Left ventricle myocardium inferior (tissue), 1 donor: ENCODE measurements at places on chromosomes 16 and 17. TPM values are rescaled to one million over a fixed set of nuclear protein-coding genes. Genes with fewer than 3 reads are reported as not detected.

The SPAG9 gene
- 43.8 TPM for total RNA-seq

DNA sequence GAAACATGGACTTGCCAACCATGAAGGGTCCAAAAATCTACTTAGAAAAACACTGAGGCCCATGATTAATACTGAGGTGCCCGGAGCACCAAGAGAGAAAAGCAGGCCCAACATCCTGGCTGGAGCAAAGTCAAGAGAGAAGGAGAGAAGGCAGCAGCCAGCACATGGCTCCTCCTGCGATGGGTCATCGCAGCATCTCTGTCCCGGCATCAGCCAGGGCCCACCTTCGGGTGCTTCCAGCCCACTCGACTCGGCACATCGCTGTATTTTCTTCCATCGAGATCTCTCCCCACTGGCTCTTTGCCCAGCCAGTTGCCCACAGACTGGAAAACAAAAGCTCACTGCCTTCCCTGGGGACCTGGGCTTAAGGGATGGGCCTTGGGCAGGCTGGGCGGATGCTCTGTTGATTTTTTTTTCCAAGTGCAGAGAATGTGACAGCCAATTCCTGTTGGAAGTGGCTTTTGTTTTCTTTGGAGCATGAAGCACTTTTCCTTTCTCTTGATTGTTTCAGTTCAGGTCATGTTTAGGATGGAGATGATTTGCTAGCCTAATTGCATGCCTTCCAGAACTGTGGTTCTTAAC lies 58.1 kb downstream of the CYB5B start:
- DNase-seq = peak; percentile 72

GRCh38 chr16:6331770-6332169 lies 1000.9 kb upstream of the RBFOX1 start:
- no peak for DNase-seq

- no peak for DNase-seq
Measured at GRCh38 chr17:66337866-66338485, 35.6 kb downstream of the PRKCA start.

- no peak for DNase-seq
Measured at GRCh38 chr17:34356194-34356593, at the start of gene CCL13. Gene CCL13, plus strand, starts transcription at chr17:34356480. Its CDS starts 47 bp downstream, at chr17:34356527.

- DNase-seq = no peak
Measured at GRCh38 chr17:50115756-50116155, 14.2 kb downstream of the SAMD14 start.

GRCh38 chr17:82204831-82205719 lies 7.6 kb downstream of the CCDC57 start:
- DNase-seq = no peak

DNA sequence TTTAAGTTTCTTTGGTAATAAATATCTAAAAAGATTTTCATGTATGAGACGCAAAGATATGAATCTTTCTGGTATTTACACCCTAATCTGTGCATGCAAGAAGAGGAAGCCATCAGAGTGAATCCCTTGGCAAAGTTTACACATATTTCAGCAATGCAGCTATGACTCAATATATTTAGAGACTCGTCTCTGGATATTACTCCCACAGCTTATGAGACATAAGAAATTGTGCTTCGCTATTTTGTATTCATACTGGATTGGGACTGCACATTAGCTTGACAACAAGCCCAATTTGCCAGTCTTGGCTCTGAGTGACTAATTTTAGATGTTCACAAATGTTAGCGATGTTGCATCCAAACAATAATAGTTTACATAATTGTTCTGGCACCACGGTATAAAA lies 532.0 kb downstream of the CDH11 start:
- DNase-seq = no peak

DNA sequence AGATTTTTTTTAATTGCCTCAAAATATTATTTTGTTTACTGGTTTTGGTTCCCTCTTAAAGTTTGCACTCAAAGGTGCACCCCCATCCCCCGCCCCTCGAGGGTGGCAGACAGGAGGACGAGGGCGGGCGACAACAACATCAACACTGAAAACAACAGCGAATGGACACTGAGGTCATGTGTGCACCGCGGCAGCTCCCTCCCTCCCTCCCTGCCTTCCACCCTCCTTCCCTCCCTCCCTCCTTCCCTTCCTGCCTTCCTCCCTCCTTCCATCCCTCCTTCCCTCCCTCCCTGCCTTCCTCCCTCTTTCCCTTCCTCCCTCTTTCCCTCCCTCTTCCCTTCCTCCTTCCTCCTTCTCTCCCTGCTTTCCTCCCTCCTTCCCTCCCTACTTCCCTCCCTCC lies 1.5 kb upstream of the OSGIN1 start:
- DNase-seq = no peak

The ZNF205 gene
- 8.0 TPM for total RNA-seq

GRCh38 chr17:48641541-48642058 lies 15.4 kb upstream of the HOXB9 start:
- DNase-seq = no peak

DNA sequence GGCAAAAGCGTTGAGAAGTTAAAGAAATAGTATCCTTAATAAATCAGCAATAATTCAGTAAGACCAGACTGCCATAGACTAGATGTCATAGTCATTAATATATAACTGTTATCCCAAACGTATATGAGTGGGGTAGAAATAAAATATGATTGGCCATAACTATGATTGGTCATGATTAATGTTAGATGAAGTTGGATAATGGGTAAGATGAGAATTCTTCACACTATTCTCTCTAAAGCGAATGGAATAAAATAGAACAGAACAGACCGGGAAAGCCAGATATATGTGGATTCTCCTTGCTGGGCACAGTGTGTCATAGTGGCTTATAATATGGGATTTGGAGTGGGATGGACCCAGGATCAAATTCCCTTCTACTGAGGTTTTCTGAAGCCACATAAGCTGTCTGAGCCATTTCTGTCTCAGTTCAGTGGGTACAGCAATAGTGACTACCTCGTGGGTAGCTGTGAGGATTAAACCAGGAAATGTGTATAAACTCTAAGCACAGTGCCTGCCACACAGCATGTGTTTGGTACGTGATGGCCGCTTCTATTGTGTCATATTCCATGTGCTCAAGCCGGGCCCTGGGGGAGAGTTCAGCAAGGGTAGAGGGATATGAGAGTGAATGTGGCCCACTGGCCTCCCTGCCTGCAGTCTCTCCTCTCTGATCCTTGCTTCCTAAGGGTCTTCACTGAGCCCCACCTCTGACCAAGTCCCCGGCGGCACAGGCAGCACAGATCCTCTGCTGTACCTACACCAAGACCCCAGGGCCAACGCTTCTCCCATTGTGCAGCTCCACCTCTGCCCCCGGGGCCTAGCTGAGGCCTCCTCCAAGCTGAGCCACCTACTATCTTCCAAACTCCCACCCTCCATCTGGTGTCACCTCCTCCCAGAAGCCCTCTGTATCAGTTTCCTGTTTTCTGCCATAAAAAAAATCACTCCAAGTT lies 3.7 kb downstream of the CETP start:
- no peak for DNase-seq
